NCI-H2081 treated with DMSO at 0.1 percent for 48 hours (cell line): ENCODE measurements at places on chromosomes 11 and 22.
A peak's percentile ranks its signal among the peaks of the same experiment; 100 is the strongest.

DNA sequence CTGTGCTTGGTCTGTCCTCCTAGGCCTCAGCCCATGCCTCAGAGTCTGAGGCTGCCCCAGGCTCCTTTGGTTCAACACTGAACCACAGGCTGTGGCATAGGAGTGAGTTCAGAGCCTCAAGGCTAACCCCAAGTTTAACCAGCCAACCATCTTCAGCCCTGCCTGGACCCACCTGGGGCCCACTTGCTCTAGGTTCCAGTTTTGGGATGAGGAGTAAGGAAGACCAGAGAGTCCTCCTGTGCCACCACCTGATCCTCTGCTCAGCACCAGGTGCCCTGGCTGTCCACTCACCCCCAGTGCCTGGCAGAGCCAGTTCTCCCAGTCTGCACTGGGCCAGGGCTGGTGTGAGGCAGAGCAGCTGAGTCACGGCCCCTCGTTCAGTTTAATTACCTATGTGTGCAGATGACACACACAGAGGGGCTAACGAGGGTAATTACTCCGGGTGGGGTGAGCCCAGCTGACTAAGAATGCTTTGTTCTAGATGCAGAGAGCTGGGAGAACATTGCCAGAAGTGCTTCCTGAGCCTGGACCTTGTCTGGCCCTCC is 12.0 kb upstream of the TMPRSS13 start:
- DNase-seq = no peak

- DNase-seq = no peak
These were observed 66.1 kb downstream of the NFAM1 start for GRCh38 chr22:42365942-42366695.

DNA sequence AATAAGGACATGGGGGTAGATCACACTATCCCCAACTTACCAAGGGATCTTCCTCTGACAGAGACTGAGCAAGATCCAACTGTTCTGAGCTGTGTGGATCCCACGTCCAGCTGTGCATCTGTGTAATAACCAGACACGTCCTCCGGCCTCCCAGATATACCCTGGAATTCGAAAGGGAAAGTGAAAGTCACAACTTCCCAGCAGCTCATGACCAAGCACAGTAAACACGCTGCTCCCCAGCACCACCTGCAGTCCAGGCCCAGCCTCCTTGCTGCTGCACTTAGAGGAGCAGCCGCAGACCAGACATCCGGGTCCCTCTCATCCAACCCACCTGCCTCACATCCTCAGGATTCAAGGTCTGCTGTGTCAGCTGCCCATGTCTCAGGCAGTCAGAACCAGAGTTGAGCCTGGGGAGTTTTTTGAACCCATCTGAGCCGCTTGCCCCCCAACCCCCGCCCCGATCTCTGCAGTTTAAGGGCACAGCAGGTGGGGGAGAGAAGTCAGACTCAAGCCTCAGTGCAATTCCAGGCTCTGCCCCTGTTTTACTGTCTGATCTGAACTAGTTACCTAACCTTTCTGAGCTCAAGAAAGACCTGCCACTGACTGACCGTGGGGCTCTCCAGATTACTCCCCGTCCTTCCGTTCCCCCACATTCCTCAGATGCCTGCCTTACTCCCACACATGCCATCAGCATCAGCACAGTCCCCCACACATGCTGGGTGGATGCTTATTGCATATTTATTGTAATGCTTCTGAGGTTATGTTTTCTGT is at the start of gene APOL2:
TSS of gene APOL2 (minus strand) at position 127 of the 771 bp plus-strand sequence. CDS start 6,365 bp downstream, outside the sequence.
- peak; percentile 53 for DNase-seq

- DNase-seq = no peak
These were observed 105.1 kb downstream of the HIPK3 start for GRCh38 chr11:33362051-33362910.

GRCh38 chr22:48197189-48197690 is 1434.8 kb downstream of the TBC1D22A start:
- DNase-seq = no peak

DNA sequence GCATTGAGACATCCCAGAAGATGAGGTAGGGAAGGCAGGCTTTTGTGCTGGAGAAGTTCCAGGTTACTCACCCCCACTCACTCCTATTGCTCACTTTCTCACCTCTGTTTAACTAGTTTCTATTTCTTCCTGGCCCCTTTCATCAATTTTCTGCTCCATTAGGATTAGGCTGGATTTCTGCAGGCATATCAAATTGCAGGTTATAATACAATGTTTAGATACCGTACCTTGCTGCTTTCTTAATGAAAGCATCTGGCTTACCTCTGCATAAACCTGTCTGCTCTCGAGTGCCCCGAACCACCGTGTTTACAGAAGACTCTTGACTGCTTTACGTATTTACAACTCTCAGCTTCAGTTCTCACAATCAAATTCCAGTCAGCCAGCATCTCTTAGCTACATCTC is 173.7 kb downstream of the ADAMTS15 start:
- DNase-seq = no peak

DNA sequence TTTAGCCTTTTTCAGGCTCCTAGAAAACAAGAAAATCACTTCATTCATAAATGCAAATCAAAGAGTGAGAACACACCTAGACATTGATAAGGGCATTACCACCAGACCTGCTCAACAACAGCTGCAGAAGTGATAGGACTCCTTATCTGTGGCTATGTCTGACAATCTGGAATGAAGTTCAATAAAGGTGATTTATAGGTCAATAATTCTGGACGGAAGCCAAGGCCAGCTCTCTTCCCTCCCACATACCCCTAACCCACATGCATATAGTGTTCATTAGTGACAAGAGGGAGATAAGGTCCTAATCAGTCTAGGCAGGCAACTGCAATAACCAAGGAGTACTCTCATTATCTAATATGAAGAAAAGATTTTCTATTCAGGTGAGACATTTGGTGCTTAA is 111.3 kb downstream of the ETS1 start:
- no peak for DNase-seq

DNA sequence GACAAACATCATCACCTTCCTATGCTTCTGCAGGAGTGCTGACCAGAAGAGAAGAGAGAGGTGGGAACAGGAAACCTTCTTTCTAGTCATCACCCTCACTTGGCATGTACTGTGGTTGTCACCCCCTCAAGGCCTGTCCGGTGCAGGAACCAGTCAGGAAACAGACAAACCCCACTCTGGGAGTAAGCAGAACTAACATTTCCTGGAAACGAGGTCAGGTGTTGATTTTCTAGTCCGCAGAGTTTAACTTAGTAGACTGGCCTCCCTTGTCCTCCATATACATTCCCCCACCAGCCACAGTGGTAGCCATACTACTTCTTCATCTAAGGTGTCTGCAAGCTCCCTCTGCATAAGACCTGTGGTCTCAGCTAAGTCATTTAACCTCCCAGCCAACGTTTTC is 80.7 kb upstream of the NCAM1 start:
- DNase-seq = no peak
